ENCODE measurements at places on chromosomes 5 and 9. TPM values are rescaled to one million over a fixed set of nuclear protein-coding genes. Genes with fewer than 3 reads are reported as not detected.
A peak's percentile ranks its signal among the peaks of the same experiment; 100 is the strongest.

SMIM15 gene
- total RNA-seq = 55.9 TPM

ASS1 gene
- 123 TPM for total RNA-seq

TRAF1 gene
- 6.4 TPM for total RNA-seq

PCDHA4 gene
- 2.1 TPM for total RNA-seq

DNA sequence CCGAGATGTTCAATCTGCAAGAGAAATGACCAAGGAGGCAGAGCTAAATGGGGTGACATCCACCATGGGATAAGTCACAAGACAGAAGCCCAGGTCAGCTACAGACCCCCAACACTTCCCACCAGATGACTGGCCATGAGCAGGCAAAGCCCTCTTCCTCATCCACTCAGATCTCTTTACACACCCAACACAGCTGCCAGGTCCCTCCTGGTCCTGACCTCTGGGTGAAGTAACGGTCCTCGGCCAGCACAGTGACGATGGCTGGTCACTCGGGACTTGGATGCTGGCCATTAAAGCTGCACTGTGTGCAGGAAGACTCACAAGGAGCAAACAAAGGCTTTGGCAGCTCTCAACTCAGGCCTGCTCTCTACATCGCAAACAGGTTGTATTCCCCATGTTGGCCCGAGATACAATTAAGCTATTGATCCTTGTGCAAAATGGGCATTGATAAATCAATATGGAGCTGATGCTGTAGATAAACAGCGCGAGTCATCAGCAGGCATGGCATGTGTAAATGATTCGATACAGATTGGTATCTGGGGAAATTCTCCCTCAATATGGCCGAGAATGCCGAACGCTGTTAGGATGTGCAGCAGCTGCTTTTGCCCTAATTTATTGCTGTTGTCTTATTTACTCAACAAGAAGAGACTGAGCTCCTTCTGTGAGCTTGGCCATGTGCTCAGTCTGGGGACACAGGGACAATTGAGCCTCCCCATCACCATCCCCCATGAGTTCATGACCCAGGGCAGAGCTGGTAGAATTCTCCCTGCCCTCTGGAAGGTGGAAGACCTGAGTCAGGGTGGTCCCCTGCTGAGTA, 98.7 kb downstream of the C5orf15 start:
- no peaks in the 10 kb centered on the region for H3K36me3 ChIP-seq
- no peak overlapping the region for H3K4me3 ChIP-seq
- peak overlapping the region; percentile 4 for H3K27ac ChIP-seq
- no peaks in the 10 kb centered on the region for H3K27me3 ChIP-seq

DNA sequence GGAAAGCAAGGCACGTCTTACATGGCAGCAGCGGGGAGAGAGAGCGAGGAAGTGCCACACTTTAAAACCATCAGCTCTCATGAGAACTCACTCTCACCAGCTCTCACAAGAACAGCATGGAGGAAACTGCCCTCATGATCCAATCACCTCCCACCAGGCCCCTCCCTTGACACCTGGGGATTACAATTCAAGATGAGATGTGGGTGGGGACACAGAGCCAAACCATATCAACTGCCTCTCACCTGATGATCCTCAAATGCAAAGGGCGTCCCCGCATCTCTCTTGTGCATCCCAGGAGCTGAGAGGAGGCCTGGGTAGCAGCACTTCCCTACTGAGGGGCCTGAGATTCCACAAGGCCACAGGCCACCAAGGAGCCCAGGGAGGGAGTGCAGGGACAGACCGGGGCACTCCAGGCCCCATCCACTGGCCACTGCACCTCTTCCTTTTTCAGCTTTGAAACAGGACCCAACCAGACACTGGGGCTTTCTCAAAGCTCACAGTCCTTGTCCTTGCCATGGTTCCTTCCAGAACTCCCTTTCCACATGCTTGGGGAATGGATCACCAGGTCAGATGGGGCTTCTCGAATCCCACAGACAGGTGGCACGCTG, 54.5 kb upstream of the IL17B start:
- H3K4me1 ChIP-seq = no peaks in the 10 kb centered on the region
- H3K36me3 ChIP-seq = no peaks in the 10 kb centered on the region
- DNase-seq = no peak
- H3K27me3 ChIP-seq = no peaks in the 10 kb centered on the region
- H3K4me3 ChIP-seq = no peak overlapping the region

GRCh38 chr5:146447734-146448380, 724 bp downstream of the TCERG1 start:
- no peak for DNase-seq
- H3K27me3 ChIP-seq = no peaks in the 10 kb centered on the region
- H3K36me3 ChIP-seq = no peaks in the 10 kb centered on the region
- H3K4me3 ChIP-seq = peak overlapping the region; percentile 95

DNA sequence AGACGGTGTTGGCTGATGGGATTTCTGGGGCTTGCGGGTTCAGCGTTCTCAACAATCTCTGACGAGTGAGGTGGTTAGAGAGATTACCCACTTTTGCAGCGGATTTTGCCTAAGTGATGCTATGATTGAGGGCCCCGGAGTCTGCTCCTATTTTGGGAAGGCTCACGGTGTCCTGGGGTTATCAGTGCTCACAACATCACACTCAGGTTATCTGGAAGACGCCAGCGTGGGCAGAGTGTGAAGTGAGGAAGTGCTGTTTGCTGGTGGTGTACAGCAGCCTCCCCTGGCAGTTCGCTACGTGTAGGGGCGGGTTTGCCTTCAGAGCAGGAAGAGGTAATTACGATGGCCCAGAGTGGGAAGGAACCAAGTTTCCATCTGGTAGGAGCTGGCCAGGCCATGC, 341.2 kb upstream of the IRX2 start:
- H3K4me3 ChIP-seq = no peak overlapping the region
- H3K36me3 ChIP-seq = no peaks in the 10 kb centered on the region
- H3K27me3 ChIP-seq = no peaks in the 10 kb centered on the region
- no peaks in the 10 kb centered on the region for H3K4me1 ChIP-seq

DNA sequence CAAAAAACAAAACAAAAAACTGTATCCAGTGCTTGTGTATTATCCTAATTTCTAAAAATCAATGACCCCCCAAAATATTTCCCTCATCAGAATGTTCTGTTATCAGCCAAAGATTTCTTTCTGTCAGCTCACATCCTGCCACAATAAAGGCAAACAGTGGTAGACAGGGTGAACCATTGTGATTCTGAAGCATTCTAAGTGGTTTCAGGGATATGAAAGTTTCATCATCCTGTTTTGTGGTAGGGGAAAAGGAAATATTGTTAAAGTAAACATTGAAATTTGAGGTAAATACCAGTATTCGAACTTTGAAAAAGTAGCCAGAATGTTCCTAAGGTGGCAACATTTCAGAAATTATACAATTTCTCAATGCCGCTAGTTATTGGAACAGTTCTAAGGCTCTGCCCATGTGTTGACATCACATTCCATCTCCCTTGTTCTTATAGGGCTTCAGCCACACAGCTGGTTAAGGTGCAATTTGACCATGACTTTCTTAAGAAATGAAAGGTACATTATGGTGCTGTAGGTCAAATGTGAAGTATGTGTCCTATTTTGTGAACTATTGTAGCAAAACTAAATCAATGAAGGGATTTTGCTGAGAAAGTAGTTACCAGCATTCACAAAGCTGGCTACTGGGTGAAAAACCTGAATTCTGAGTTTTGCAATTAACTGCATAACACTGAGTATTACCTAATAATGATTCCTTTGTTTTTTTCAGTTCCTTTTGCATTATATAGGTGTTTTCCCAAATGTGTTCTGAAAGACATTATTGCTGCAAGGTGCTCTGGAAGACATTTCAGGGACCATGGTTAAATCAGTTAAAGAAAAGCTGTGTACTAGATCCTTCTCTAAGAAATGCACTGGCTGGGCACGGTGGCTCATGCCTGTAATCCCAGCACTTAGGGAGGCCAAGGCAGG, 107.6 kb upstream of the RASGRF2 start:
- no peak overlapping the region for H3K27ac ChIP-seq
- H3K4me1 ChIP-seq = no peaks in the 10 kb centered on the region
- H3K4me3 ChIP-seq = no peak overlapping the region
- no peaks in the 10 kb centered on the region for H3K27me3 ChIP-seq
- DNase-seq = no peak
- H3K36me3 ChIP-seq = no peaks in the 10 kb centered on the region

DNA sequence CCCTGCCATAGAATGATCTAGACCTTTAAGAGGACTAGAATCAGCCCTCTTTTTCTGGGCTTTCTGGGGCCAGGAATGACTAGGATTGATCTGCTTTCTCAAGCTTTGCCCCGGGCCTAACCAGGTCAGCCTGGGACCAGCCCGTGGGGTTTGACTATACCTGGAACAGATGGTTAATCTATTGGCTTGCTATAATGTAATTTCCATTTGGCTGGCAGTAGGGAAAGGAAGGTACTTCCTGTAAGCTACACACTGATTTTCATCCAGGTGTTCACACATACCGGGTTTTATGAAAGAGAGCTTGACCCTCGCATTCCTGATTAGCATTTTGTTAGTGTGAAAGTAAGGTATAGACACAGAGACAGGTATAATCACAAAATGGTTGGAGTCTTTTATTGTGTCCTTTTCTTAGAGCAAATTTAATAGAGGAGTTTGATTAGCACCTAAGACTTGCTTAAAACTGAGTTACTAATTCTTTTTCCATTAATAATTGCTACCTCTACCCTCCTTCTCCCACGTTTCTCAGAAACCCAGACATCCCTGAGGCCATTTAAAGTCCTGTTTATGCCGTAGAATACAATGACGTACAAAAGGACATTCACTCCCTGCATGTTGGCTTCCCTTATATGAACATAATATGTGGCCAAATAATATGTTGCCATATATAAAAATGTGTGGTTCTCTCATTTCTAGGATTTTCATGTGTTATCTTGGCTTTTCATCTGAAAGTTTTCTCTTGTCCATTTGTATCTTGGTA, 17.3 kb downstream of the LNPEP start:
- H3K27me3 ChIP-seq = no peaks in the 10 kb centered on the region
- DNase-seq = no peak
- no peaks in the 10 kb centered on the region for H3K4me1 ChIP-seq
- no peak overlapping the region for H3K4me3 ChIP-seq
- no peaks in the 10 kb centered on the region for H3K36me3 ChIP-seq
- no peak overlapping the region for H3K27ac ChIP-seq
